ENCODE measurements at places on chromosomes 4 and X.

DNA sequence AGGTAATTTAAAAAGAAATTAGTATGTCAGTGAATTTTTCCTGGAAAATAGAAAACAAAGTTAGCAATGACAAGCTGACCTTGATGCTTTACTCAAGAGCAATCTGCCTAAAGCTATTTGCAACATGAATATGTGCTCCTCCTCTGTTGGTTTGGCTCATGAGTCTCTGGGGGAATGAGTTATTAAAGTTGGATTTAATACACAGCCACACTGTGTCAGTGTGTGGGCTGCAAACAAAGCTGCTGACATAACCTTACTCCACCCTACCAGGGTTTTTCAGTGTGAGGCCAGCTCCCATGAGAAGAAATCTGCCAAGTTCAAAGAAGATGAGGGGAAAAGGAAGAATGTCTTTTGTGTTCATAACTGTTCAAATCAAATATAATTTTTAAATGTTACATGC lies 280.5 kb downstream of the TLL1 start:
- no peak for DNase-seq

DNA sequence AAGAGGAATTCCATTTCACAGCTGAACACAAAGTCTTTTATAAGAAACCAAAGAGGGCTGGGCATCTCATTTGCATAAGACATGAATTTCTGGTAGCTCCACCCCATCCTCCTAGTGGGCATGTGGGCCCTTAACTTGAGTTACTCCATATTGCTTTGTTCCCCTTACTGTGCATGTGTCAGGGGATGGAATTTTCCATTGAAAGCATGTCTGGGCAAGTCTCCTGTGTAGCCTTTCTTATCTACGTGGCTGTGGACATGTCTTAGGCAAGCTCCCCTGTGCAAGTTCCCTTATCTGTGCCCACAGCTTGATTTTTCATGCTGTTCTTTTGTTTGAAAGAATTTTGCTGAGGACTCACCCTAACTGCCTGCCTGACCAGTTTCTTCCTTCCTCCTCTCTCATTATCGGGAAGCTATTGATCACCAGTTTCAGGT lies 123.5 kb upstream of the JADE1 start:
- DNase-seq: no peak

DNA sequence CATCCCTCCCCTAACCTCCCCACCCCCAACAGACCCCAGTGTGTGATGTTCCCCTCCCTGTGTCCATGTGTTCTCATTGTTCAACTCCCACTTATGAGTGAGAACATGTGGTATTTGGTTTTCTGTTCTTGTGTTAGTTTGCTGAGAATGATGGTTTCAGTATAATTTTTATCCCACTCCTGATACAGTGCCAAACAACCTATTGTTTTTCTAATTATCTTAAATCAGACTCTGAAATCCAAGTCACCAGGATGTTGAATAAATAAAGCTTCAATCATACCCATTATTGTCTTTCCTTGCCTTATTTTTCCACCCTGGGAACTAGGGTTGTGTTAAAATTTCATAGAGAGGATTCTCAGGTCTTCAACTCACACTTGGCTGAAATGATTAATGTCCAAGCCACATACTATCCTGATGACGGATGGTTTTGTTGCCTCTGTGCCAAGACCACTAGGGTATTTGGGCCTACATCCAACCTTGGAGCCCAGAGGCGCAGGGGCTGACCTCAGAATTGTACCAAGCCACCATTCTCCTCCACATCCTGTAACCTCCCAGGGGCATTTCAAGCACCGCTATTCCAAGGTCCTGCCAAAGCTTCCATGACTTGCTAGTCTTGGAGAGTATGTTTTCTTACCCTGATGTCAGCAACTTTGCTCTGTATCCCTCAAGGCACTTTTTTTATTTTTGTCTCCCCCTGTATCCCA lies 332.4 kb downstream of the ARHGAP24 start:
- no peak for DNase-seq

DNA sequence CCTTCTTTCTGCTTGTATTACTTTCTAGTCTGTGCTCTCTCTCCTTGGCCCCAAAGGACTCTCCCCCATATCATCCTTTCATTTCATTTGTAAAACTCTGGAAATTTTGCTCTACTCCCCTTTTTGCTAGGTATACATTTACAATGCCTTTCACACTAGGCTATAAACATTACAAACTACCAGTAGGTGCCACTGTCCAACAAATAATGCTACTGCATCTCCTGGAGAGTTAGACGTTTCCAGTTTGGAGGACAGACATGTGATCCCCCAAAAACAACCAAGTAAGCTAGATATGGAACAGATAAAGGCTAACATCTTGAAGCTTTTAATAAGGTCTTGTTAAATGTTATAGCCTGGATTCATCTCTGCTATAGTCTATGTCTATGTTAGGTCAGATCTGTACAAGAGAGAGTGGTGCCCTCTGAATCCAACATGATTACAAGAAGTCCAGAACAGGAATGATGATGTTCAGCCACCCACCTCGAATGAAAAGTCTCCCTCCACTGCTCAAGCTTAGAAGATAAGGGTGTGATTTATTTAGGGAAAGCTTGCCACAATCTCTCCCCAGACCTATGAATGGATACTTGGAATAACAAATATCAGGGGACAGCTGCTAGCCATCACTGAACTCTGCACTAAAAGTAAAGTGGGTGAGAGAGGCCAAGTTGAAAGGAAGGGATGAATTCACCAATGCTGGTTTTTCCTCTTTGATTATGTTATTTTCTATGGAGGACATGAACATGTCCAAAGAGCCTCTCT lies 14.3 kb downstream of the CBR4 start:
- no peak for DNase-seq

DNA sequence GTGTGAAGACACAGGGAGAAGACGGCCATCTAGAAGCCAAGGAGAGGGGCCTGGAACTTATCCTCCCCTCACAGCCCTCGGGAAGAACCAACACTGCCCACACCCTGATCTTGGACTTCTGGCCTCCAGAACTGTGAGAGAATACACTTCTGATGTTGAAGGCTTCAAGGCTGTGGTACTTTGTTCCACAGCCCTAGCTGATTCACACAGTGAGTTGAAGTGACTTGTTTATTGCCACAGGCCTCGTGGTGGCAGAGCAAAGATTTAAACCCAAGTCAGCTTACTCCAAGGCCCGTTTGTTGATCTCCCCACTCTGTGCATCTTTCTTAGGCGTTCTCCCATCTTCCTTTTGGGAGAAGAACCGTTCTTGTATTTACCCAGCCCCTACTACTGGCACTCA lies 72.8 kb downstream of the CYTL1 start:
- no peak for DNase-seq

- no peak for DNase-seq
These were observed 847.0 kb downstream of the TRIML1 start for GRCh38 chr4:188986271-188986689.

GRCh38 chr4:173990869-173991210 lies 292.6 kb downstream of the FBXO8 start:
- no peak for DNase-seq

DNA sequence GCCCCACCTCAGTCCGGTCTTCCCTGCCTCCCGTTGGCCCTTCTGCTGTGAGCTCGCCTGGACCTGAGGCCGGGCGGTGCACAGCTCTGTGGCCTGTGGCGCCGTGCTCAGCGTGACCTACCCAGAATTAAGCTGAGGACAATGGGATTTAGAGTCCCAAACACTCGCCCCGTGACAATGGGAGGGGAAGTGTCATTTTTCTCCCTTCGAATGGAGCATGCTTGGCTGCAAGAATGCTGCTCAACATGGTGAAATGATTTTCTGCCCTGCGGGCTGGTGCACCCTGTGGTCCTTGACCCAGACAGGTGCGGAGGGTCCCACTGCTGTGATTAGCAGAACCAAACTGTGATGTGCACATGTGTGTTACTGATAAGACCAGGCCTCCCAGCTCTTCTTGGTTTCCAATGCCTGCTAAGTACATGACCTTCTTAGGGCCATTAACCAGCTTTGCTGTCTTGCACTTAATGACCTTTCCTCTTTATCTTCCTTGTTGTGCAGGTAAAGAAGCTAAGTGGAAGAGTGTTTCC lies 772 bp downstream of the EOLA1 start:
- no peak for DNase-seq

- no peak for DNase-seq
These were observed 57.1 kb downstream of the TMEM131L start for GRCh38 chr4:153523164-153523796.

GRCh38 chr4:6734165-6734786 lies 18.3 kb downstream of the BLOC1S4 start:
- no peak for DNase-seq

Data from H54 (cell line).